ENCODE measurements at places on chromosomes 13 and 19. TPM values are rescaled to one million over a fixed set of nuclear protein-coding genes. Genes with fewer than 3 reads are reported as not detected.

Gene MRPL4
- 36.0 TPM for total RNA-seq

Gene TMPRSS9
- under 0.01 TPM for total RNA-seq

Gene GPR183
- total RNA-seq, result 0.19 TPM

Gene DYRK1B
- 8.2 TPM for total RNA-seq

Gene ZNF221
- 5.9 TPM for total RNA-seq

Gene ZSWIM4
- total RNA-seq, result 10.7 TPM

Gene GRIK5
- 0.19 TPM for total RNA-seq

Gene PABPC3
- total RNA-seq, result under 0.01 TPM

Gene C19orf38
- total RNA-seq, result 2.3 TPM

Gene GPALPP1
- total RNA-seq, result 28.2 TPM

Gene TMEM238
- 0.58 TPM for total RNA-seq

Gene MAMSTR
- total RNA-seq, result 0.28 TPM

Gene ADGRE1
- total RNA-seq, result not detected

Gene SLITRK6
- not detected for total RNA-seq

Gene IZUMO1
- total RNA-seq, result not detected

Gene SPIB
- total RNA-seq, result not detected

Gene PKN1
- total RNA-seq, result 106 TPM

Gene ZNF667
- total RNA-seq, result 3.8 TPM

Gene CAPN12
- 0.28 TPM for total RNA-seq

Gene TEX29
- not detected for total RNA-seq

Gene SLC25A42
- total RNA-seq, result 6.2 TPM

Gene PEAK3
- total RNA-seq, result not detected

Gene FXYD5
- 11.8 TPM for total RNA-seq

Gene ACER1
- not detected for total RNA-seq

Gene ZNF726
- total RNA-seq, result 6.5 TPM

Gene EPS8L1
- total RNA-seq, result 0.56 TPM

Gene ZNF577
- 7.7 TPM for total RNA-seq

Gene ZNF606
- 22.6 TPM for total RNA-seq

Gene SIGLEC12
- not detected for total RNA-seq
